ENCODE measurements at places on chromosomes 6 and 20.

- no peak for DNase-seq
These were observed 5.5 kb downstream of the SRXN1 start for GRCh38 chr20:647479-648019.

DNA sequence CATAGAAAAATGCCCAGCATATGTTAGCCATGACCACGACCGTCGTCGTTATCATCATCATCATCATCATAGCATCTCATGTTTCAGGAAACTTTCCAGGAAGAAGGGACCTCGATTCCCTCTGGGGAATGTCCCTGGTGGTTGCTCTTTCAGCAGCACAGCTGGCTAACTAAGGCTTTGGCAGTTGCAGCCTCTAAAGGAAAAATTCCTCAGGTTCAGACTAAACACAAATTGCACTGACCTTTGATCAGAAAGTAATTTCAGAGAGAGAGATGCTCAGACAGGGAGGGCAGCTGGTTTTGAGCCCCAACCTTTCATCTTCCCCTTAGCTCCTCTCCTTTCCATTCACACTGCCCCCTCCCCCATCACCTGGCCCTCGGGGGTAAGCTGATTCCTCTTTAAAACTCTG is 5.6 kb upstream of the CFB start:
- DNase-seq = no peak

- no peak for DNase-seq
These were observed 149.5 kb downstream of the TMEM200A start for GRCh38 chr6:130515306-130515705.

- no peak for DNase-seq
These were observed 240.7 kb upstream of the POU3F2 start for GRCh38 chr6:98593676-98594075.

DNA sequence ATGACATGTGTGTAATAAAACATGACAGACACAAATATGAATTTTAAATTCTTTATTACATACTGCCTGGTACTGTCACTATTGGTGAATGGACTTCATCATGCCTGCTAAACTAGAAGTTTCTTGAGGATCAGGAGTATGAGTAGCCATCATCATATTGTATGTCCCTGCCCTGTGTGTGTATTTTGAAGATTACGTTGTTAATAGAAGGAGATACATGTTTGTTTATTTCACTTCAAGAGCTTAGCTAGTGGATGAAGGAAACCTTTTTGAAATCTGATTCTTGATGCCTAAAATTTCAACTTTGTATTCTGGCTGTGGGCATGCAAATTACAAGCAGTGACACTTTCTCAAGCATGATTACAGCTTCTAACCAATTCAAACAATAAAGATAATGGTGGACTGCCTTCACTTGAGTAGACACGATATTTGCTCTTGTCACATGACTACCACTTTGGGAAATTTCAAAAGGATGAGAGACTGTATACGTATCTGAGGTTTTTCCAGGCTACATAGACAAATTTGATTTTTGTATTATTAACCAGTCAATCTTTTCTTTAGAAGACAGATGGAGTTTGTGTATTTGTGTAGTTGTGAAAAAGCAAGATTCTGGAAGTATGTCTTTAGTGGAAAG is 3.5 kb downstream of the TBPL1 start:
- DNase-seq = no peak

DNA sequence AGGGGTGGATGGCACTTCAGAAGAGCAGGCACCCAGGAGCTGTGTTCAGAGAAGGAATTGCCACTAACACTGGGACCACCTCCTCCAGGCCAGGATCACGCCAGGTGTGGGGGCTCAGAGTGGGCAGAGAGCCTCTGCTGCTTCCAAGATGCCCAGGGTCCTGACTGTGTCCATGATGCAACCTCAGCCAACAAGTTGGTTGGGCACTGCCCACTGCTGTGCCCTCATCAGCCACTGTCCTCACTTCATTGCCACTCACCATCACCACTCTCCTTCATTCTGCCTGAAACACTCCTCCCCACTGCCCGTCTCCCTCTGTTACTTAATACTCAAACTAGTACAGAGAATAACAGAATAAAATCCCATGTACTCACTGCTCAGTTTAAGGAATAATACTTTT is 16.5 kb upstream of the TCF15 start:
- no peak for DNase-seq

DNA sequence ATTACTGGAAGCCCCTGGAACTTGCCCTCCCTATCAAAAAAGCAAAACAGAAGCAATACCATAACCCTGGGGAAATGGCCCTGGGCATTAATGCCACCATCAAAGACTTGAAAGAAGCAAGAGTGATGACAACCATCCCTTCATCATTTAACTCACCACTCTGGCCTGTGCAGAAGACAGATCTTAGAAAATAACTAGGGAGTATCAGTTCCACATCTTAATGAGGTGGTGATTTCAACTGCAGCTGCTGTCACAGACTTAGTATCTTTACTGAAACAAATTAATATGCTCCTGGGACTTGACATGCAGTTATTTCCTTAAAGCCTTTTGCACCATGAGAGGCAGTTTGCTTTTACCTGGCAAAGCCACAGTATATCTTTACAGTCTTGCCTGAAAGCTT is 24.1 kb downstream of the CD164 start:
- DNase-seq = no peak

GRCh38 chr6:24856901-24857670 is 58.4 kb upstream of the ARMH2 start:
- DNase-seq = no peak

DNA sequence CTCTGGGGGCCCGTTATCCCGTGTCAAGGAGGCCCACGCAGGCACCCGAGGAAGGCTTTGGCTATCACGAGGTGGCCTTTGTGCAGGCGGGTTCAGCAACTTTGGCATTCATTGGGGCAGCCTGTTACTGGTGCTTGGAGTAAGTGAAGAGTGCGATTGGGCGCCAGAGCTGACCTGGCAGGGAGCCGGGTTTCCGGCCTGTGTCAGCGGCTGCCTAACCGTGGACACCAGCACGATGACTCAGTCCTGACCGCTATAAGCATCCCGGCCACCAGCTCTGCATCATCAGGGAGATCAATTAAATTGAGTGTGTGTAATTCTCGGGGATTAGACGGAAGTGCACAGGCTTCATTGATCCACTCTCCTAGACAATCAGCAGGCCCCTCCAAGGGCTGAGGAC is 45.9 kb downstream of the CDH4 start:
- DNase-seq = no peak

- no peak for DNase-seq
These were observed 44.2 kb upstream of the TOX2 start for GRCh38 chr20:43870484-43870883.

DNA sequence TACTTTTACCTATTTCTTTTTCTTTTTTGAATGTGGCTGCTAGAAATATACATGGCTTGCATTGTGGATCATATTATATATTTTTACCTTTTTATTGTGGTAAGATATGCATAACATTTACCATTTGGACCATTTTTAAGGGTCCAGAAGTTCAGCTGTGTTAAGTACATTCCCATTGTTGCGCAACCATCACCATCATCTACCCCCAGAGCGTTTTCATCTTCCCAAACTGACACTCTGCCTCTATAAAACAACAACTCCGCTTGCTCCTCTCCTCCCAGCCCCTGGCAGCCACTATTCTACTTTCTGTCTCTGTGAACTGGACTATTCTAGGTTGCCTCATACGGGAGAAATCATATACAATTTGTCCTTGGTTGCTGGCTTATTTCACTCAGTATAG is 28.2 kb upstream of the CCN5 start:
- no peak for DNase-seq

- DNase-seq = no peak
These were observed 620 bp upstream of the DEK start for GRCh38 chr6:18264923-18265377.

- peak; percentile 36 for DNase-seq
These were observed 1.7 kb downstream of the NUDT3 start for GRCh38 chr6:34390531-34391472.

DNA sequence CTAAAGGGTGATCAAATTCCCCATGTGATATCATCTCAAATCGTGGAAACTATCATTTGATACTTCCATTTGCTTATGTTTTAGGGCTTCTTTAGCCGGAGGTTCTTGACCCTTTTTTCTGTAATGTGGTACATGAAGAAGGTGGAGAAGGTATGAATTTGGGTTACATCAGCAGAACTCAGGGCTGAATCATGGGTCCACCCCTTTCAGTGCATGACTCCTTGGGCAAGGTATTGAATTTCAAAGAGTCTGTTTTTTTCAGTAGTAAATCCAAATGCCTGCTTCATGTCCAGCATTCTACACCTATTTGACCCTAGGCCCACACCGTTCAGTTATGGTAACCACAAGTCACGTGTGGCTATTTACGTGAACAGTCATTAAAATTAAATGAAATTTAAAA is 30.6 kb upstream of the QKI start:
- no peak for DNase-seq

- DNase-seq = no peak
These were observed 778.5 kb downstream of the MAFB start for GRCh38 chr20:39910536-39910935.

GRCh38 chr20:51500936-51501335 is 41.6 kb downstream of the NFATC2 start:
- DNase-seq = no peak

DNA sequence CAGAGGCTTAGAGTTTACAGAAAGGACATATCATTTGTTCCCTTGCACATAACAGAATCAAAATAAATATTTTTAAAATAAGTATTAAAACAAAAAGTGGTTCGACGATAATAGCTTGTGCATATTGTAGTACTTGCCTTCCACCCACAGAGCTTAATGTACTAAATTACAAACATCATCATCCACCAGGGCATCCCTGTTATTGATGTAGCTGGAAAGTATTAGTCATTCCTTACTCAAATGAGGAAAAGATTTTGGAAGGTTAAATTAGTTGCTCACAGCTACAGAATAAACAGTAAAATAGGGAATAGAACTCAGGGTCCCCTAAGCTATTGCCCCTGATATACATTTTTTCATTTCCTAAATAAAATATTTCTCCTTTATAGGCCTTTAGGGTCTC is 150.3 kb downstream of the PTPRK start:
- DNase-seq = no peak

DNA sequence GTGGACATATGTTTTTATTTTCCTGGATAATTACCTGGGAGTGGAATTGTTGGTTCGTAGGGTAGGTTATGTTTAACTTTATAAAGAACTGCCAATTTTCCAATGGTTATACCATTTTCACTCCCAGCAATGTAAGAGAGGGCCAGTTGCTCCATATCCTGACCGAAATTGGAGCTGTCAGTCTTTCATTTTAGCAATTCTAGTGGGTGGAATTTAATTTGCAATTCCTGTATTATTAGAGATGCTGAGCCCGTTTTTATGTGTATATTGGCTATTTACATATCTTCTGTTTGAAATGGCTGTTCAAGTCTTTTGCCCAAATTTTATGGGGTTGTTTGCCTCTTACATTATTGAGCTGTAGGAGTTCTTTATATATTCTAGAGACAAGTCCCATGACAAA is 28.0 kb downstream of the SCML4 start:
- DNase-seq = no peak

DNA sequence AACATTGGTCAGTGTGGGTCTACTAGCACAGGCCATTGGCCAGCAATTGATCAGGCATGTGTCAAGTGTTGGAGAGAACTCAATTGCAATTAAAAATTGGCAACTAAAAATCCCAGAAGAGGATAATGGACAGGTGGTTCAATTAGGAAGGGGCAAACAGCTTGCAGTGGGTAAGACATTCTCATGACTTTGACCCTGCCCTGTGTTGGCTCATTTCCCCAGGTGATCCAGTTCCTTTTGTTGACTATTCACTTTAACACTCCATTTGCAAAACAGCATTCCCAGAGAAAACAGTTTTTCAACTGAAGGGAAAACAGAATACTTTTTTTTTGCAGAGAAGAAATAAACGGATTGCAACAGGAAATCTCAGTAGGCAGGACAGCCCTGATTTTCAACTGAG is 28.9 kb upstream of the SCGN start:
- no peak for DNase-seq

- no peak for DNase-seq
These were observed 24.7 kb upstream of the SRPK1 start for GRCh38 chr6:35945650-35946025.

GRCh38 chr6:169701311-169701953 is 397 bp downstream of the WDR27 start:
- peak; percentile 60 for DNase-seq

DNA sequence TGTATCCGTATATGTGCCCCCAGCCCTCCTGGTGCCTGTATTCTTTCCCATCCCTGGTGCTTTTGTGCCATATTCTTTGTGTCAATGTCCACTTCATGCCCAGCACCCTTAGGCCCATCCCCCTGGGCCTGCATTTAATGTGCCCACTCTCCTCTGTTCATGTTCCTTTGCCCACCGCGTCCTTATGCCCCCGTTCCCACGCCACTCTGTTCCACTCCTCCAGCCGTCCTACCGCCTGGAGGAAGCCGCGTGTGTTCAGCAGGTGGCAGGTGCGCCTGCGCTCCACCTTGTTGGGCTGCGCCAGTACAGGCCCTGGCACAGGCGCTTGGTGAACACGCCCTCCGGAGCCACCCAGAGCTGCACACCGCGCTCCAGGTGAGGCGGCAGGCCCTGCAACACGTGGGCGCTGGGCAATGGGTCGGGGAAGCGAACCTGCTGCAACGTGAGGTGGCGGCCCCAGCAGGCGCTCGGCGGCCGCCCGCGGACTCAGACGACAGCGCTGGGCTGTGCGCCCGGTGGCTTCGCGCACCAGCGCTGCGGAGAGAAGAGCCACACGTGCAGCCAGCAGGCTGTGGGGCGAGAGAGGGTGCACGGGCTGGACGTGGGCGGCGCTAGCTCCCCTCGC is 4.0 kb upstream of the FOXS1 start:
- no peak for DNase-seq

DNA sequence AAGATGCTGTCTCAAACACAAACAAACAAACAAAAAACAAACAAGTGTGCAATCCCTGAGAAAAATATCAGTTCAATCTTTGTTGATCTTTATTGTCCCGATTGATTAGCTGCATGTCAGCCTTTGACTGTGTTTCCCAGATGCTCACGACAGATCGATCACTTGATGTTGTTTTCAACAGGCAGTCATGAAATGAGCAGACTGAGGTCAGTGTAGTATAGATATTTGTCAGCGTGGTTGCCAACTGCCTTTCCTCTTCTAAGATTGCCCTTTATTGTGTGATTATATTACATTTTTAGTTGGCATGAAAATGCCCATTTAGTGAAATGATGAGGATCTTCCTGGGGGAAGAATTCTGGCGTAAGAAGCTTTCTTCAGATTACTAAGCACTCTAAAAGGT is 25.6 kb downstream of the UTRN start:
- DNase-seq = no peak

DNA sequence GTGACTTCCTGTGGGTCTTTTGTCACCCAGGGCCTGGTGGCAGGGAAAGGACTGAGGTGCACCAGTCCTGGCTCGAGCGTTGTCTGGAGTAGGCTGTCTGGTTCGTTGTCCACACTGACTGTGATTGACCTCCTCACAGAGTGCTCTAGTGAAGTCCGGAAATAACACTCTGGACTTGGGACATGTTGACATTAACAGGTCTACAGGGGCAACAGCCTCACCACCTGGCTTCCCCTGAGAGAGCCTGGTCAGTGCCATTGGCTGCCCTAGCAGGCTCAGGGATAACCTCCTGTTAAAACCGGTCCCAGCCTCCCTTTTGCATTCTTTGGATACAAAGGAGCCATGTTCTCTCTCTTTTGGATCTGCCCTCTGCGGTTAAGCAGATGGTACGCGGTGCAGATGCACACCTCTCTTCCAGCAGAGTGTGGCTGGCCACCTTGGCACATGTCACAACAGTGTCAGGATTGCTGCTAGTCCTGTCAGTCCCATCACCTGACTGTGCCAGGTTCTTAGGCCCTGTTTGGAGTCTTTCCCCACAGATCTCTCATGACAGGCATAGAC is 46.2 kb downstream of the CDS2 start:
- no peak for DNase-seq

- no peak for DNase-seq
These were observed 955.4 kb upstream of the ADGRB3 start for GRCh38 chr6:67679566-67680296.

- no peak for DNase-seq
These were observed 3.4 kb downstream of the TREM2 start for GRCh38 chr6:41159415-41160082.
